ENCODE measurements at places on chromosomes 3 and 15. TPM values are rescaled to one million over a fixed set of nuclear protein-coding genes. Genes with fewer than 3 reads are reported as not detected.

The ZNF774 gene
- total RNA-seq, result 1.9 TPM

DNA sequence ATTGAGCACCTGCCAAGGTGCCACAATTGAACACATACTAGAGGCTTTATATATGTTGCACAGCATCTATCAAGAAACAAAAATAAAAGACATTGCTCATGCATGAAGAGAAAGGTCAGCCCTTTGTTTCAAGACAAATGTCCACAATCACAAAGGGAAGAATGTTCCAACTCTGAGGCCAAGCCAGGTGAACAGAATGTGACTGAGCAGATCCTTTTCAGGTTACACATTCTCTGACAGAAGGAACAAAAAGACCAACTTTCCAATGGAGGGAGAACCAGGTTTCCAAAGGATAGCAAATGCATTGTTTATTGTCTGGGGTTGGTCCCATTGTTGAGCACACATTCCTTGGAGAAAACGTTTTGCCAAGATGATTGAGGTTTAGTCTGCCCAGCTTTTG is 50.2 kb upstream of the FAM174B start:
- DNase-seq, result no peak

DNA sequence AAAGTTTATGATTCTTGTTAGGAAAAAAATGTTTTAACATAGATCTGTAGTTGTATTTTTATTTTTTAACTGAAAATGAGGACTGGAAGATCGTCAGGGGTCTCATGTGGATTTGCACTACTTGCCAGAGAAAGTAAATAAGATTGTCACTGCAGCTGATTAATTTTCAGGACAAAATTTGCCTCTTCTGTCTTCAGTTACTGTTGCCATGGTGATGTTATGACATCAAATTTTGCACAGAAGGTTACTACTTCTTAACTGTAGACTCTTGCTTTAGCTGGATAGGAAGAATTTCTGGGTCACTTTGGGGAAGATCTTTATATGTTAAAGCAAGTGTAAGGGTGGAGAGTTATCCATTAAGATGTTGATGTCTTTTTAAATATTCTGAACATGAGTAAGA is 82.2 kb upstream of the WDR72 start:
- no peak for DNase-seq

- DNase-seq, result no peak
Measured at GRCh38 chr3:7733933-7734332, 767.7 kb upstream of the LMCD1 start.

DNA sequence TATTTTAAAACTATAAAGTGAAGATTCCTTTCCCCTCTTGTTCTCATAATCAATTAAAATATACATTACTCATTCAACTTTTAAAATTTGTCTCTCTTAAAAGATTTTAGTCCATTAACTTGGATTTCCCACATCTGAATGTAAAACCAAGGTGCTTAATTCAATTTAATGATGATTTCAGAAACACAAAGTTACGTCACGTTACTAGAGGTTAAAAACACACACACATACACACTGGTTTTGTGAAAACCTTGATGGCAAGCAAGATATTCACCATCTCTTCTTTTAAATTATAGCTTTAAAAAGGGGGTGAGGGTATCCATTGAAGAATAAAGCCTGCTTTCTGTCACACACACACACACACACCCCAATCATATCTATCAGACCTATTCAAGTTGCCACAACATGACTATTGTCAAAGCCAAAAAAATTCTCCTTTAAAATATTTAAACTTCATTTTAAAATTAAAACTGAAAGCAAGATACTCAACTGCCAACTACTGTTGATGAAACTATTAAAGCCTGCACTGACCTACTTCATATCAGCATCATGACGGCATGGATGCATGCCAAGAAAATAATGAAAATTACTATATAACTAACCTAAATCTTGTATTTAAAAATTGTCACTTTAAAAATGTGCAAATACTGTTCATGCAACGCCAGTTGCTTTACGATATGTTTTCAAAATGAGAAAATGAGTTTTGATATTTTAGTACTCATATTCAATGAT is 2.1 kb downstream of the RFX7 start:
- DNase-seq, result no peak

- no peak for DNase-seq
Measured at GRCh38 chr3:157180262-157180661, 20.3 kb upstream of the CCNL1 start.

The DPPA2 gene
- not detected for total RNA-seq

- no peak for DNase-seq
Measured at GRCh38 chr15:39625856-39626255, 45.0 kb downstream of the THBS1 start.

The C3orf20 gene
- not detected for total RNA-seq

The GPR15 gene
- total RNA-seq, result 0.52 TPM

The GUCA1C gene
- total RNA-seq, result not detected

GRCh38 chr15:73918784-73919183 is 7.5 kb upstream of the LOXL1 start:
- DNase-seq, result no peak

GRCh38 chr15:70533931-70534742 is 229.2 kb downstream of the UACA start:
- DNase-seq, result no peak

DNA sequence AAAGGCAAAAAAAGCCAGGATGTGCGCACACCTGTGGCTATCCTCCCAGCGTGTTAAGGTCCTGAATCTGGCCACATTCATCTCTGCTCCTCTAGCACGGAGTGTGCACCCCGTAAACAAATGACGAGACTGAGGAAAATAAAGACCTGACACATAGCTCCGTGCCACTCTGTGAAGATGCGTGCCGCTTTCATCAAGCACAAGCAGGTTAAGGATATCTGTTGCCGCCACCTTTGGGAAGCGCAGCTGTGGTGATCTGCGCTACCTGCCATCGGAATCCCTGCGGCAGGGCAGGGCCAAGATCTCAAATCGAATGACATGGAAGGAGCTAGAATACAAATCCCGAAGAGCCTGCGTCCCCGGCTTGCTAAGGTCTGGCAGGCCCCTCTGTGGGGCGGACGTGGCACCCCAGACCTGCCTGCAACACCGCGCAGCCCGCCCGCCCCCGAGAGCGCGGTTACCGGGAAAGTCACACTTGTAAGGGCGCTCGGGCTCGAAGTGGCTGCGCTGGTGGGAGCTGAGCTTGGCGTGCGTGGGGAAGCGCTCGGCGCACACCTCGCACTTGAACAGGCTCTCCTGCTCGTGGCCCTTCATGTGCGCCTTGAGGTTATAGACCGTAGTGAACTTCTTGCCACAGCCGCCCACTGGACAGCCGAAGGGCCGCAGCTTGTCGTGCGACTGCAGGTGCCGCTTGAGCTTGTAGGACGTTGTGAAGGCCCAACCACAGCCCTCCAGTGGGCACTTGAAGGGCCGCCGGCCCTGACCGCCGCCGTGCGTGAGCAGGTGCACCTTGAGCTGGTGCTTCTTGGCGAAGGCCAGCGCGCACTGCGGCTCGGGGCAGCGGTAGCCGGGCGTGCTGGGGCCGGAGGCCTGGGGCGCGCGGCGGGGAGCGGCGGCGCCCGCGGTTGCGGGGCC is 936 bp downstream of the ZXDC start:
- DNase-seq, result peak; percentile 46

DNA sequence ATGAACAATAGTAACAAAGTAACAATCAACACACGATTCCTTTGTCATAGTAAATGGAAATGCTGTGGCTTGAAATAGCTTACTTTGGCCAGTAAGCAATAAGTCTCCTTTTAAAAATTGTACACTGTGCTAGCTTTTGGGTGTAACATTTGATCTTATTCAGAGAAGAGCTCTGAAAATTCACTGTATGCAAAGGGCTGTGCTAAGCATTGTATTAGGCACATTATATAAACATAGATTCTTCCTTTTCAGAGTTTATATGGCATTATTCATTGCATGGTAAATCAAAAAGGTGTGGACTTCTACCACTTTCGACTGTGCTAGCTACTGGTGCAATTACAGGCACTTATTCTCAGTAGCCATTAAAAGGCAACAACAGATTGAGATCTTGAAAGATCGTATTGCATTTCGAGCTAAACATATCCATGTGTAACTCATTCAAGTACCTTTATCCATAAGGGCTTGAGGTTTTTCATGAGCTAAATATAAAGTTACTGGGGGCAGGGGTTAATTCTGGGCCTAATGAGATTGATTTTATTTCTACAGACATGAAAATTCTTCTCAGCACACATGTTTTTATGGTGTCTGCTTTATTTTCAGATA is 246.8 kb downstream of the NR1D2 start:
- DNase-seq, result no peak

The CMTM7 gene
- 39.8 TPM for total RNA-seq

- no peak for DNase-seq
Measured at GRCh38 chr3:98875535-98875934, 26.0 kb downstream of the DCBLD2 start.

DNA sequence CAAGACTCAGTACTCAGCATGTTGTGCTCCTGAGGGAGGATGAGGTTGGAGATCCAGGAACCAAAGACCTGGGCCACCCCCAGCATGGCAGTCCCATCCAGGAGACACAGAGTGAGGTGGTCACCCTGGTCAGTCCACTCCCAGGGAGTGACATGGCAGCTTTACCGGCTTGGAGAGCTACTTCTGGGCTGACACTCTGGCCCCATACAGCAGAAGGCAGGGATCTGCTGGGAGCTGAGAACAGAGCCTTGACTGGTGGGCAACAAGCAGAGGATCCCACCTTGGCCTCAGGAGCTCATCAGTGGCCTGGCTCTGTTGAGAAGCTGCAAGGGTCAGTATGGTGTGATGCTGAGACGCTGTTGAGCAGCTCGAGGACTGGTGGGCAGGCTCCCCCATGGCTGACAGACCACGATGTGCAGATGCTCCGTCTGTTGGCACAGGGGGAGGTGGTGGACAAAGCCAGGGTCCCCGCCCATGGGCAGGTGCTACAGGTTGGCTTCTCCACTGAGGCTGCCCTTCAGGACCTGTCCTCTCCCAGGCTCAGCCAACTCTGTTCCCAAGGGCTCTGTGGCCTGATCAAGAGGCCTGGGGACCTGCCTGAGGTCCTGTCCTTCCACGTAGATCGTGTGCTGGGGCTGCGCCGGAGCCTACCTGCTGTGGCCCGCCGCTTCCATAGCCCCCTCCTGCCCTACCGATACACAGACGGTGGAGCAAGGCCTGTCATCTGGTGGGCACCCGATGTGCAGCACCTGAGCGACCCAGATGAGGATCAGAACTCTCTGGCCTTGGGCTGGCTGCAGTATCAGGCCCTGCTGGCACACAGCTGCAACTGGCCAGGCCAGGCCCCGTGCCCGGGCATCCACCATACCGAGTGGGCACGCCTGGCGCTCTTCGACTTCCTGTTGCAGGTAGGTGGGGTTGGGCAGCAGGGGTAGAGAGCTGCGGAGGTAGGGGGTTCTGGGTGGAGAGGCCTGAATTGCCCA is 53.8 kb downstream of the GASK1A start:
- no peak for DNase-seq

The LDHAL6B gene
- total RNA-seq, result not detected

Data from activated naive CD8-positive, alpha-beta T cell treated with anti-CD3 and anti-CD28 coated beads for 36 hours (primary cell).